ENCODE measurements at places on chromosomes 4 and X. TPM values are rescaled to one million over a fixed set of nuclear protein-coding genes. Genes with fewer than 3 reads are reported as not detected.

UGT2B11 gene
- not detected for polyA plus RNA-seq

JCHAIN gene
- polyA plus RNA-seq, result 1.1 TPM

SSX2B gene
- polyA plus RNA-seq, result 0.16 TPM

SERPINA7 gene
- not detected for polyA plus RNA-seq

BST1 gene
- 8.3 TPM for polyA plus RNA-seq

SCML1 gene
- 10.7 TPM for polyA plus RNA-seq

CFAP99 gene
- polyA plus RNA-seq, result 0.13 TPM

PNCK gene
- polyA plus RNA-seq, result 2.5 TPM

FAM9B gene
- polyA plus RNA-seq, result 0.06 TPM

SYP gene
- 0.76 TPM for polyA plus RNA-seq

PAGE2B gene
- polyA plus RNA-seq, result 0.31 TPM

- no peaks in the 10 kb centered on the region for H3K36me3 ChIP-seq
- no peak for DNase-seq
- H3K4me3 ChIP-seq, result no peak overlapping the region
Measured at GRCh38 chrX:14738643-14739042, 134.2 kb downstream of the FANCB start.

- no peak for DNase-seq
- H3K4me3 ChIP-seq, result no peak overlapping the region
- H3K27me3 ChIP-seq, result no peaks in the 10 kb centered on the region
Measured at GRCh38 chrX:17206584-17206983, 168.4 kb upstream of the NHS start.

GRCh38 chrX:69093960-69094871, 71.0 kb downstream of the PJA1 start:
- H3K27ac ChIP-seq, result no peak overlapping the region
- no peak overlapping the region for H3K4me3 ChIP-seq
- H3K36me3 ChIP-seq, result no peaks in the 10 kb centered on the region
- peak; percentile 68 for DNase-seq
- peaks cover 17% of the 10 kb centered on the region for H3K27me3 ChIP-seq

DNA sequence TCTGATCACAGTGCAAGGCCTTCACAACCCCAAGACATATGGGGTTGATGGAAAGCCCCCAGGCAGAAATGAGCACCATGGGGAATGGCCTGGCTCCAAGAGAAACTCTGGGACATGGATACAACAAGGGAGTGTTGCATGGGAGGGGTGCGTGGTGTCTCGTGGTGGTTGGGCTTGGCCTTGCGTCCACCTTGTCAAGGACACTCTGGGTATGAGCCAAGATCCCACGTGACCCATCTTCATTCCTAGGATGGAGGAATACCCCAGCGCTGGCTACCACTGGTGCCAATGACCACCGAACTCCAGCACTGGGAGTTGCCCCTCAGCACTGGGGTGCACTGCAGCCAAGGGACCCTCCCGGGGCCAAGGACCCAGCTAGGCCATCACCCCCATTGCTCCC, 267.5 kb upstream of the AGTR2 start:
- no peaks in the 10 kb centered on the region for H3K4me1 ChIP-seq
- H3K36me3 ChIP-seq, result no peaks in the 10 kb centered on the region
- no peak overlapping the region for H3K27ac ChIP-seq
- no peak overlapping the region for H3K4me3 ChIP-seq

GRCh38 chrX:139881572-139881971, 51.3 kb downstream of the ATP11C start:
- H3K27me3 ChIP-seq, result no peaks in the 10 kb centered on the region
- no peak for DNase-seq
- H3K27ac ChIP-seq, result peak overlapping the region; percentile 64
- H3K4me3 ChIP-seq, result no peak overlapping the region
- H3K36me3 ChIP-seq, result peaks cover 7% of the 10 kb centered on the region

DNA sequence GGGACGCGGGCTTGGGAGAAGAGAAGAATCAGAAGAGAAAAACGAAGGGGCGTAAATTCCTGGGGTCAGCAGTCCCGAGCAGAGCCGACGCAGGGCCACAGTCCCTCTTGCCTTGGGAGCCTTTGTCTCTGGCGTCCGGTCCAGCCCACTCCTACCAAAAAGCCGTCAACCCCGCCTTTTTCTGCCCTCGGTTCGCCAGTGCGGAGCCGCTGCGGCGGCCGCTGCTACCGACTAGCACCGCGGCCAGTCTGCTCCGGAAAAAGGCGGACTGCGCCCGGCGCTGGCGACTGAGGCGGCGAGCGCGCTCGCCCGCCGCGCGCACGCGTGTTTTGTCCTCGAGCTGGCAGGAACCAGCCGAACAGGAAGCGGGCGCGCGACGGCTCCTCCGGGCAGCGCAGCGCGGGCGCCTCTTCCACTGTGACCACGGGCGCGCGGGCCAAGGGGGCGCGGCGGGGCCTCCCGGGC, 502 bp downstream of the HNRNPDL start:
- H3K4me1 ChIP-seq, result peaks cover 10% of the 10 kb centered on the region
- H3K4me3 ChIP-seq, result peak overlapping the region; percentile 99
- peaks cover 46% of the 10 kb centered on the region for H3K36me3 ChIP-seq
- H3K27ac ChIP-seq, result peak overlapping the region; percentile 98

- no peaks in the 10 kb centered on the region for H3K27me3 ChIP-seq
- no peaks in the 10 kb centered on the region for H3K36me3 ChIP-seq
- no peak for DNase-seq
Measured at GRCh38 chr4:139789096-139789654, 123.6 kb downstream of the MGST2 start.

- no peak for DNase-seq
- H3K36me3 ChIP-seq, result no peaks in the 10 kb centered on the region
- H3K27me3 ChIP-seq, result no peaks in the 10 kb centered on the region
- no peaks in the 10 kb centered on the region for H3K4me1 ChIP-seq
Measured at GRCh38 chrX:154695911-154696675, 42.7 kb upstream of the CTAG2 start.

- H3K4me3 ChIP-seq, result no peak overlapping the region
- no peaks in the 10 kb centered on the region for H3K36me3 ChIP-seq
- no peak overlapping the region for H3K27ac ChIP-seq
- DNase-seq, result no peak
- H3K4me1 ChIP-seq, result no peaks in the 10 kb centered on the region
- peaks cover 31% of the 10 kb centered on the region for H3K27me3 ChIP-seq
Measured at GRCh38 chr4:121457278-121457875, 76.6 kb upstream of the QRFPR start.

- H3K27me3 ChIP-seq, result no peaks in the 10 kb centered on the region
- H3K4me3 ChIP-seq, result no peak overlapping the region
- no peak overlapping the region for H3K27ac ChIP-seq
- DNase-seq, result no peak
- no peaks in the 10 kb centered on the region for H3K36me3 ChIP-seq
Measured at GRCh38 chrX:68190799-68191198, 242.5 kb downstream of the OPHN1 start.

All from SK-N-SH (cell line).